NT2/D1 (cell line): ENCODE measurements at places on chromosomes 6 and 20.

DNA sequence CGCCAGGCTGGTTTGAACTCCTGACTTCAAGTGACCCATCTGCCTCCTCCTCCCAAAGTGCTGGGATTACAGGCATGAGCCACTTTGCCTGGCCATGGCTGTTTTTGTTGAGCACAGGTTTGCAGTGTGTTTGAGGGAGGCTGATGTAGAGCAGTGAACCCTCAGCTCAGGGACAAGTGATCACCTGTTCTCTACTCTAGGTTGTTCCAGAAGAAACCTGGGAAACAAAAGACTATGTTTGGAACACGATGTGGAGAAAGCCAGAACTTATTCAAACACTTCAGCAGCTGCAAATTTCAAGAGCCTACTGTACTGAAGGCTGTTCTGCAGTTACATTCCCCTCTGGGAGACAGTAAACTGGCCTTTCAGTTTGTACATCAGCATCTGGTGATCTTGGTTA is 4.7 kb downstream of the TULP1 start:
- no peak for DNase-seq

DNA sequence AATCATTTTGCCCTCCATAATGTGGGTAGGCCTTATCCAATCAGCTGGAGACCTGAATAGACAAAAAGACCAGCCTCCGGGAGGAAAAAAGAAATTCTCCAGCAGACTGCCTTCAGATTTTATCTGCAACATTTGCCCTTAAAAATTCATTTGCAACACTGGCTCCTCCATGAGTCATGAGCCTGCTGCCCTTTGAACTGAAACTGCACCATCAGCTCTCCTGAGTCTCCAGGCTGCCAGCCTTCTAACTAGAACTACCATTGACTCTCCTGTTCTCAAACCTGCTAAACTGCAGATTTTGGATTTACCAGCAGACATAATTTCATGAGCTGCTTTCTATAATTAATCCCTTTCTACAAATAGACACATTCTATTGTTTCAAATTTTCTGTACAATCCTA is 223.9 kb upstream of the THEMIS start:
- DNase-seq = no peak

DNA sequence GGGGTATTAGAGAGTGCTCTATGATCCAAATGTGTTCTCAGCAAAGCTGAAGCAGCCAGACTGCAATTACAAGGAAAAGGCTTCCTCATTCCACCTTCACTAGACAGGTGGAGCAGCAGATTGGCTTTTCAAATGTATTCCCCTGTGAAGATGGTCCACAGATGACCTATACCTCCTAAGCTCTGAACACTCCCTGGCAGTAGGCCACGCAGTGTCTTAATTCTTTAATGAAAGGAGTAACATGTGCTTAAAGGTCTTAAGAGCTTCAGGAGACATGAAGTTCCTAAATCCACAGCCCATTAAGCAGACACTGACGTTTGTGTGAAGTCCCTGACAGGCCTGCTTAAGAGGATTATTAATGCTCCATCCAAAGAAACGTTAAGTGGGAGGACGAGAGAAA is 138.9 kb upstream of the NUP153 start:
- DNase-seq = no peak

GRCh38 chr6:157688275-157688959 is 134.6 kb upstream of the SNX9 start:
- no peak for DNase-seq

- DNase-seq = no peak
Measured at GRCh38 chr20:38859070-38859690, 53.7 kb downstream of the PPP1R16B start.

GRCh38 chr6:39365281-39366074 is 43.0 kb upstream of the KCNK16 start:
- no peak for DNase-seq

DNA sequence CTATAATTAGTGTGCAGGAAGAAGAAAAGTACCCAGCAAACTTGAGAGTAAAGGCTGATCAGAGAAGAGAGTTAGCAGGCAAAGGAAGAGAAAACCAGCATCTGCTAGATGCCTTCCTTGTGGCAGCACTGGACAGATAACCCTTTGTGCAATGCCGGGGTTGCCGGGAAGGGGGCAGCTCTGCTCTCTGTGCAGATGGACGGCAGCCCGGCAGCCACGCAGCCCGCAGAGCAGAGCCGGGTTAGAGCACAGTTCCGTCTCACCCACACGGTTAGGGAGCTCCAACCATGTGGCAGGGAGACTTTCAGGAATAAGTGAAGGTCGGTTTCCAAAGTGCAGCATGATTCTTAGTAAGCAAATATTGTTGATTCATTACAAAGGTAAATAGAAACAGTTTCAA is 80.0 kb upstream of the RPS6KA2 start:
- no peak for DNase-seq

DNA sequence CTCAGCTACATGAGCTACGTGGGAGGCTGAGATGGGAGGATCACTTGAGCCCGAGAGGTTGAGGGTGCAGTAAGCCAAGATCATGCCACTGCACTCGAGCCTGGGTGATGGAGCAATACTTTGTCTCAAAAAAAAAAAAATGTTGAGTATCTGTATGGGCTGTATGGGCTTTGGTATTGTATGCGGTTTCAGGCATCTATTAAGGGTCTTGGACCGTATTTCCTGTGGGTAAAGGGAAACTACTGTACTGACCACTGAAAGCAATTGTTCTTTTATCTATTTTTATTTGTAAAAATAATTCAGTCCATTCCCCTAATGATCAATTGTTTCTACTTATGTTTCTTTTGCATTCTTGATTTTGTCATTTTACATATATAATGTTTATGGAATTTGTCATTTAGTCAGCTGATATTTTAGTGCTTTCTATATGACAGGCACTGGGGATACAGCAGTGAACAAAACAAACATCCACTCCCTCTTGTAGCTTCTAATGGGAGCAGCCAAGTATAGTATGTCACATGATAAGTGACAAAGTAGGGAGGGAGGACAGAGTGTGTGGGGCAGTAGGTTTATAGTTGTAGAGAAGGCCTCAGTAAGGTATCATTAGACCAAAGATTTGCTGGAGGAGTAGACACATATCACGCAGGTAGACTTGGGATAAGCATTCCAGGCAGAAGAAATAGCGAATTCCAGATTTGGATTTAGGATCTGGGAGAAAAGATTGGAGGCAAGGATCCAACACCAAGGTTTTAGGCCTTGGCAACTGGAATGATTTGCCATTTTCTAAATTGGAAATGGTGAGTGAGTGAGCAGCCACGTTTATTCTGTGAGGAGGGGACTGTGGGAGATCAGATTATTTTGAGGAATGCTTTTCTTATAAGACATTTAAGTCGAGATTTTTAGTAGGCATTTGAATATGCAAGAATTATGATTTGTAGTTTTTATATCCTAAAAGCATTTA is 6.0 kb downstream of the PCMT1 start:
- no peak for DNase-seq
